ENCODE measurements at places on chromosomes 16 and 17. TPM values are rescaled to one million over a fixed set of nuclear protein-coding genes. Genes with fewer than 3 reads are reported as not detected.

TMEM106A gene
- polyA plus RNA-seq = 15.2 TPM

GRCh38 chr17:78172249-78173051 is 4.1 kb downstream of the SYNGR2 start:
- DNase-seq = no peak

INCA1 gene
- polyA plus RNA-seq = 7.2 TPM

- DNase-seq = no peak
Observed at GRCh38 chr16:797120-797420, 3.5 kb downstream of the GNG13 start.

DOC2B gene
- 51.7 TPM for polyA plus RNA-seq
